ENCODE measurements at places on chromosomes 2 and 18.
A peak's percentile ranks its signal among the peaks of the same experiment; 100 is the strongest.

DNA sequence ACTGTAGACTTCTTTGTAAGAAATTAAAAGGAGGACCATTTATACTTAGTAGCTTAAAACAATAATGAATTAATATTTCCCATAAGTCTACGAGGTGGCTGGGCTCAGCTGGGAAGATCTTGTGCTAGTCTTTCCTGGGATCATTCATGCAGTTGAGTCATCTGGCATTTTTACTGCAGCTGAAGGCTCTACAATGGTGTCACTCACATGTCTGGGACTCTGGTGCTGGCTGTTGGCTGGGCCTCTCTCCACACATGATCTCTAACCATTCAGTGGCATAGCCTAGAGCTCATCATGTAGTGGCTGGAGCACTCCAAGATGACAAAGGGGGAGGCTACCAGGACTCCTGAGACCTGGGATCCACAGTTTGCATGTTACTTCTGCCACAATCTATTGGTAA is 35.5 kb downstream of the CLASP1 start:
- no peak for DNase-seq

- DNase-seq, result no peak
Measured at GRCh38 chr2:176206136-176206535, 17.7 kb downstream of the HOXD1 start.

DNA sequence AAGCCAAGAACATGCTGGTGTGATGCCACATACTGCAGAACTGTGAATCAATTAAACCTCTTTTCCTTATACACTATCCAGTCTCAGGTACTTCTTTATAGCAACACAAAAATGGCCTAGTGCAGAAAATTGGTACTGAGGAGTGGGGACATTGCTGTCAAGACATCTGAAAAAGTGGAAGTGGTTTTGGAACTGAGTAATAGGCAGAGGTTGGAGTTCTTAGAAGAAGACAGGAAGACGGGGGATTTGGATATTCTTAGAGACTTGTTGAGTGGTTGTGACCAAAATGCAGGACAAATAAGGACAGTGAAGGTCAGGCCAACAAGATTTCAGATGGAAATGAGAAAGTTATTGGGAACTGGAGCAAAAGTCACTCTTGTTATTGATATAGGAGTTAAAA is 31.3 kb upstream of the CDH2 start:
- no peak for DNase-seq

- DNase-seq, result no peak
Measured at GRCh38 chr18:10145546-10145945, 231.7 kb downstream of the VAPA start.

DNA sequence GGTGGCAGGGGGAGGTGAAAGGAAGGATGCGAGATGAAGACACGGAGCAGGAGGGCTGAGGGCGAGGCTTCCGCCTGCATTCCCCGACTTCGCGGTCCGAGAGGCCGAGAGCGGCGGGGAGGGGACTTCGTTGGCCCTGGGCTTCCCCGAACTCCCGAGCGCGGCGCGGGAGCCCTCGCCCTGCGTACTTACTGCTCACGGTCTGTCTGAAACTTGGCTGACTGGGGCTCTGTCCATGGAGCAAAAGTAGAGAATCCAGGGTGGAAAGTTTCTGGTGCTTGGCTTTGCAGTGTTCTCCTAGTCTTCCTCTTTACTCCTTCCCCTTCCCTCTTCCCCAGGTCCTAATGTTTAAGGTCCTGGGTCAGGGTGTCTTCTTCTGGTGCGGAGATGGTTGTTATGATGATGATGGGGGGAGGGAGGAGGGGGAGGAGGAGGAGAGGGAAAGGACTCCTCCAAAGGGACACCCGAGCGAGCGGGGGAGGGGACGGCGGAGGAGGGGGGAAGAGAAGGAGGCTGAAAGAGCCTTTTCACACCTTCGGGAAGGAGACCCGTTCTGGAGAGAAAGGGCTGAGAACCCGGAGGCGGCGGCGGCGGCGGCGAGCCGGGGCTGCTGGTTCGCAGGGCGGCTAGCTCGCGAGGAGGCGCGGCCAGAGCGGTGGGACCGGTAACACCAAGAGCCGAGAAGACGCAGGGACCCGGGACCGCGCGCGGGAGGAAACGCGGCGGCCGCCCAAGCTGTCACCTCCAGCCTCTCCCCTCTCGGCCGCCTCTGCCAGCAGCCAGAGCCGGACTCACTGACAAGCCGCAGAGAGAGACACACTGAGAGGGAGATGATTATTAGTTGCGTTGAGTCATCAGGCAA is at the start of gene SATB2:
SATB2 (minus strand) TSS at position 793 of the 862 bp plus-strand sequence. CDS start 1,902 bp downstream, outside the sequence.
- peak; percentile 70 for DNase-seq

GRCh38 chr18:32060026-32060425 is 31.6 kb upstream of the RNF138 start:
- DNase-seq, result no peak

- peak; percentile 48 for DNase-seq
Measured at GRCh38 chr2:37630301-37630700, 41.1 kb downstream of the CDC42EP3 start.

- DNase-seq, result no peak
Measured at GRCh38 chr2:11562476-11562875, 28.6 kb downstream of the GREB1 start.

- DNase-seq, result no peak
Measured at GRCh38 chr2:85578243-85579180, 1.1 kb downstream of the VAMP8 start.

GRCh38 chr2:23589739-23590138 is 204.8 kb downstream of the KLHL29 start:
- no peak for DNase-seq

- peak; percentile 85 for DNase-seq
Measured at GRCh38 chr18:76801567-76802505, 20.5 kb upstream of the ZNF236 start.

DNA sequence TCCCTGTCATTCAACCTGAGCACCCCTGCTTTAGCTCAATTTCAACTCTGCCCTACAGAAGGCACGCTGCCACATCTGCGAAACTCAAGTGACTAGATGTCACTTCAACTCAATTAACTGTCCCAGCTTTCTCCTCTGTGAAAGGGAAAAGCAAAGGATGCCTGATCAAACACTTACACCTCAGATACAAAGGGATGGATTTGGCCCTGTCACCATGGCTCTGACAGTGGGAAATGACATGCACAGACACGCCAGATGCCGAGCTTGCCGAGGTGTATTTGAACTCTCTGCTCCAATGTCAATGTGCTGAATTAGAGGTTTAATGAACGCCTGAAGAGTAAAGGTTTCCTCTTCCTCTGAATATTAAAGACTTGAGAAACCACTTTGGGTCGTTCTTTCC is 481.1 kb downstream of the CBLN2 start:
- DNase-seq, result no peak

DNA sequence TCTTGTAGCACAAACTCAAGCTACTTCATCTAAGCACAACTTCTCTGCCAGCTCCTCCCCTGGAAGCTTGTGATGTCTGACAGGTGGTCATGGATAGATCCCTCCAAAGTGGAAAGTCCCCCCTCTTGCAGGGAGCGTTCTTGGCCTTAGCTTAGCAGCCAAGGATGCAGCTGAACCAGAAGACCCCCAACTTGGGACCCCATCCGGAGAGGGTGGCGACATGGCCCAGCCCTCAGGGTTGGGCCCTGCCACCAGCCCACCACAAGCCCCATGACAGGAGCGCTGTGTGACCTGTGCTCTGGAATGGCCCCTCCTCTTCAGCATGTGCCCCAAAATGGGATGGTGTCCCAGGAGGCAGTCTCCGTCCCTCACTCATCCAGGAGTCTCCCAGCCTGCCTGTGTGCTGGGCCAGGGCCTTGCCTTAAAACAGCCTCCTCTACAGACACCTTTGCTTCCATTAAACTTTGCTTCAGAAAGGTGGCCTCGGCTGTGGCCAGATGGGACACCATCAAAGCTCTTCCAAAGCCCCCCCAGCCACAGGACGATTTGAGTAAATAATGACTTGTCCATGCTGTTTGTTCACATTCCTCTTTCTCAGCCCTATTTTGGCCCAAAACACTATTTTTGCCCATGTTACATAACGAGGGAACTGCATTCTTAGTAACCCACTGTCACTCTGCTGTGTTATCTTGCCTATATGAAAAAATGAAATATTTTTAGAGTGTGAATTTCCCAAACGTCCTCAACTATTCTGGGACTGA is 122.1 kb downstream of the RAB3GAP1 start:
- no peak for DNase-seq

GRCh38 chr2:72570413-72570812 is 255.4 kb downstream of the EXOC6B start:
- peak; percentile 33 for DNase-seq

- no peak for DNase-seq
Measured at GRCh38 chr18:23077493-23078256, 57.6 kb upstream of the CABLES1 start.

DNA sequence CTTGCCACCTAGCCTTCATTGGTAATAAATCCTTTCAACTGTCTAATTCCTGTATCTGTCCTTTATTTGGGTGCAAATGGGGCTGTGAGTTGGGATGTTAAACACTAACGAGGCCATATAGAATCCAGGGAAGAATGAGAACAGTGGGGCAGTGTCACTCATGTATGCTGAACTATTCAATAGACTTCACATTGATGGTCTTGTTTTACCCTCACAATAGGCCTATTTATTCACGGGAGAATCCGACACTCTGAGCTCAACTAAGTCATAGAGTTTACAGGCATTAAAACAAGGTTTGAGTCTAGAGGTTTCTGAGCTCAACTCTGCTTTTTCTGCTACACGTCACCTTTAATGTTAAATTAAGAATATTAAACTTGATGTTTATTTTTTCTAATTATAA is 421.6 kb downstream of the SOX11 start:
- no peak for DNase-seq

- no peak for DNase-seq
Measured at GRCh38 chr2:132668987-132669907, 758 bp downstream of the LYPD1 start.

Data from AG08395 (cell line).